CD14-positive monocyte (primary cell): ENCODE measurements at places on chromosomes 5 and 9.
A peak's percentile ranks its signal among the peaks of the same experiment; 100 is the strongest.

- DNase-seq = no peak
Measured at GRCh38 chr5:154258531-154259217, 68.1 kb downstream of the GALNT10 start.

- DNase-seq = peak; percentile 23
Measured at GRCh38 chr5:61626639-61627282, 294.7 kb downstream of the ZSWIM6 start.

DNA sequence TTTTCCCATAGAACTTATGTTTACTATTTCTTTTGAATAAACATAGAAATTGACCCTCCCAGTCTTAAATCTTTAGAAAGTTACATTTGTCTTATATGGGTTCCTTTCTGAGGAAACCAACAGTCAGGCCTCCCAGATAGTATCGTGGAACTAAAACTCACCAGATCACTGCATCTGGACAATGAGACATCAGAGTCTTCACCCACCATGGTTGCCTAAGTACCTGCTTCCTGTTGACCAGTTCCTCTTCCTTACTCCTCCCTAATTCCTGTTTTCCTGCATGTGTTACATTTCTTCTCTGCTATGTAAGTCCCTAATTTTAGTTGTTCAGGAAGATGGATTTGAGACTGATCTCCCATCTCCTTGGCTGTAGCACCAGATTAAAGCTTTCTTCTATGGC lies 462.2 kb downstream of the DIRAS2 start:
- peak; percentile 38 for DNase-seq

DNA sequence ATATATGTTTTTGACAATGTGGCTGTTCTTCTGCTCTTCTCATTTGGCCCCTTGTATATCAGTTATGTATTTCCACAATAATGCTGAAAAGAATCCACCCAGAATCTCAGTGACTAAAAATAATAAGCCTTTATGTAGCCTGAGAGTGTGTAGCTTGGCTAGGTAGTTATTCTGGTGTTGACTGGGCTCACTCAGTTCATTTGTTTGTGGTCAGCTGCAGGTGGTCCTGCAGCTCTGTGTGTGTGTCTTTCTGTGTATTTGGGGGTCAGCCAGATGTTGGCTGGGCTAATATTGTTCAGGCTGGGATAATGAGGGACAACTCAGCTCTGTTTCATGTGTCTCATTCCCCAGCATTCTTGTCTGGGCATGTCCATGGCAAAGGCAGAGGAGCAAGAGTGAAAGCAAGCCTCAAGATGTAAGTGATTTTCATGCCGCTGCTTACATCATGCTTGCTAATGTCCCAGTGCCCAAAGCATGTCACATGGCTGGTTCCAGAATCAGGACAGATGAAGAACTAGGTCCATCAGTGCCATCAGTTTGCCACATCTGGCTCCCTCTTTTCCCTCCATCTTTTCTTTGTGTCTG lies 162.8 kb downstream of the KCTD16 start:
- DNase-seq = no peak

- DNase-seq = peak; percentile 32
Measured at GRCh38 chr5:1107167-1108022, 4.5 kb downstream of the SLC12A7 start.
